Tongue (tissue), 3 donors: ENCODE measurements at places on chromosomes 4 and X. TPM values are rescaled to one million over a fixed set of nuclear protein-coding genes. Genes with fewer than 3 reads are reported as not detected.

GRCh38 chr4:174023641-174024040, 259.8 kb downstream of the FBXO8 start:
- DNase-seq = no peak

GRCh38 chr4:8219236-8219635, 20.1 kb downstream of the SH3TC1 start:
- no peak for DNase-seq

DNA sequence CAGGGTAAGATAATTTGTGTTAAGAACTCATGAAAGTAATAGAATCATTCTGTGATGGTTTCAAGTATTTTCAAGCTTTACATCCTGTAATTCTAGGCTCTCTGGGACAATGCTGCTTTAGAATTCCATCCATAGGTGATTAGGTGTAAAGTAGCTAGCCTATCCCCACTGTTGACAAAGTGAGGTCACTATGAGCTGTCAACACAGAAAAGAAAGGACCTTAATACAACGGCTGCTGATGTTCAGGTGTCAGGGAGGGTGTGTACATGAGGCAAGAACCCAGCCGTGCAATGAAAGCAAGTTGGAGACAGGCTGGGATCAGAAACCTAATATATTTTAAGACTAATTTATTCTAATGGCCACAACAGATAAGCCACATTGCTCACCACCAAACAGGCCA, 36.8 kb upstream of the SH3RF1 start:
- peak; percentile 26 for DNase-seq

GRCh38 chrX:30831082-30831481, 58.0 kb downstream of the TAB3 start:
- no peak for DNase-seq

GRCh38 chr4:110087070-110087708, 111.2 kb downstream of the ELOVL6 start:
- peak; percentile 84 for DNase-seq

DNA sequence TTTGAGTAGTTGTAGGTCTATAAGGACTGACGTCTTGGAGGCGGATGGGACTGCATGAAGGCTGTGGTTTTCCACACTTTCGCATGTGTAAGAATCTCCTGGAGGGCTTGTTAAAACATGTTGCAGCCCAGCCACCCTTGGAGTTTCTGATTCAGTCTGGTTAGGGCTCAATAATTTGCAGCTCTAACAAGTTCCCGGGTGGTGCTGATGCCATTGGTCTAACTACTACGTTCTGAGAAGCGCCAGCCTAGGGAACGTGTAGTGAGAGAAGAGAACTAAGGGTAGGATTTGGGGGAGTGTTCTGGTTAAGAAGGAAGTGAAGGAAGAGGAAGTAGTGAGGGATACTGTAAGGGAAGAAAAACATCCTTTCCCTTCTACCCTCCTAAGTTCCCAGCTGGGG, 138.9 kb downstream of the LARP7 start:
- no peak for DNase-seq

- no peak for DNase-seq
These were observed 115.9 kb downstream of the COX18 start for GRCh38 chr4:72953571-72953970.

- DNase-seq = no peak
These were observed 278.3 kb downstream of the FBXW7 start for GRCh38 chr4:152257601-152258066.

DNA sequence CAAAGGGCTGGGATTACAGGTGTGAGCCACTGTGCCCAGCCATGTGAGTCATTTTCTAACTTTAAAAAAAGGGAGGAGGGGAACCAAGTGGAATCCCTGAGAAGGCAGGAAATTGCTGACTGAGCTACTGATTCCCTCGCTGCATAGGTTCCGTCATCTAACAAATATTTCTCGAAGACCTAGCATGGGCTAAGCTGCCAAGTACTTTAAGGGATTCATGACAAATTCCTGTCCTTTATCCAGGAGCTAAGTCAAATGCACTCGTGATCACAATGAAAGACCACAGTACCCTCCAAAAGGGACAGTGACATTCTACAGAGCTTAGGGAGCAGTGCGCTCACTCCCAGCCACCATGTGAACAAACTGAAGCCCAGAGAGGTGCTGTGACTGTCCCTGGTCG, 33.2 kb upstream of the MAN2B2 start:
- DNase-seq = no peak

DNA sequence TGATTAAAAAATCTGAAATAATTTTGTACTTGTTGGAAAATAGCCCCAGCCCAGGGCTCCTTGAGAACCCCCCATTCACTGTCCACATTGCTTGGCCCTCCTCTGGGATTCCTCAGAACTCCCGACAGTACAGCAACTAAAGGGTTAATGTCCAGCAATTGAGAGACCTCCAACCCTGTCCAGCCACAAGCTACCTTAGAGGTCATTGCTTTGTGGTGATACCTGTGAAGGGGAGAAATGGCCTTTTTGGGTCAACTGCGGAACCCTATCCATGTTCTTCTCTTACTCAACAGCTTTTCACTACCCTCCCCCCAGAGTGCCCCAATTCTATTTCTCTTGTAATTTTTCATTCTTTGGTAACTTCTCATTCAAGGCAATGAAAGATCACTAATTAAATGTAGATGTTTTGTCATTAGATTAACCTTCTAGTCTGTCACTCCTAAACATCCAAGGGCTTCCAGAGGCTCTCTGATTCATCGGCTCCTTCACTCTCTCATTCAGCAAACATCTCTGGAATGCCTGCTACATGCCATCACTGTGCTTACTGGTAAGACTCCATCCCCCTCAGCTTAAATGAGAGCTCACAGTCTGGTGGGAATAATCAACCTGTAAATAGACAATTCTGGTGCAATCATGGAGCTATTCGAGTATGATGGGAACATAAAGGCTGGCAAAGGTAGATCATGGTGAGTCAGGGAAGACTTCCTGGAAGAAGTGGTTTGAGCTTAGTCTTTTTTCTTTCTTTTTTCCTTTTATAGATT, 241.4 kb upstream of the PGRMC2 start:
- peak; percentile 66 for DNase-seq

GRCh38 chr4:154953691-154954090, 172.6 kb downstream of the RBM46 start:
- no peak for DNase-seq

Gene TMSB15C
- 4.0 TPM for total RNA-seq

Gene HTN3
- total RNA-seq = not detected

Gene UNC5C
- 2.7 TPM for total RNA-seq

Gene C1QTNF7
- 15.3 TPM for total RNA-seq

Gene PLAC8
- 2.4 TPM for total RNA-seq

Gene MAOB
- total RNA-seq = 3.2 TPM

Gene CLCN4
- 36.5 TPM for total RNA-seq
